ENCODE measurements at places on chromosomes 12 and 14. TPM values are rescaled to one million over a fixed set of nuclear protein-coding genes. Genes with fewer than 3 reads are reported as not detected.

RD3L gene
- not detected for total RNA-seq

GRCh38 chr14:80602946-80603345 lies 338.6 kb downstream of the CEP128 start:
- no peak for DNase-seq

TPH2 gene
- 0.34 TPM for total RNA-seq

- DNase-seq, result no peak
Measured at GRCh38 chr12:6215120-6215807, 15.1 kb downstream of the CD9 start.

KLRD1 gene
- total RNA-seq, result 0.25 TPM

GRCh38 chr14:73295198-73295796 lies 58.0 kb downstream of the PAPLN start:
- DNase-seq, result no peak

GRCh38 chr12:104567832-104568486 lies 111.2 kb downstream of the CHST11 start:
- no peak for DNase-seq

NFE2 gene
- not detected for total RNA-seq

TMEM132D gene
- total RNA-seq, result 16.5 TPM

GRCh38 chr14:50922803-50923202 lies 21.5 kb downstream of the PYGL start:
- DNase-seq, result no peak

- no peak for DNase-seq
Measured at GRCh38 chr14:106460916-106461315, 934.5 kb downstream of the TMEM121 start.

DNA sequence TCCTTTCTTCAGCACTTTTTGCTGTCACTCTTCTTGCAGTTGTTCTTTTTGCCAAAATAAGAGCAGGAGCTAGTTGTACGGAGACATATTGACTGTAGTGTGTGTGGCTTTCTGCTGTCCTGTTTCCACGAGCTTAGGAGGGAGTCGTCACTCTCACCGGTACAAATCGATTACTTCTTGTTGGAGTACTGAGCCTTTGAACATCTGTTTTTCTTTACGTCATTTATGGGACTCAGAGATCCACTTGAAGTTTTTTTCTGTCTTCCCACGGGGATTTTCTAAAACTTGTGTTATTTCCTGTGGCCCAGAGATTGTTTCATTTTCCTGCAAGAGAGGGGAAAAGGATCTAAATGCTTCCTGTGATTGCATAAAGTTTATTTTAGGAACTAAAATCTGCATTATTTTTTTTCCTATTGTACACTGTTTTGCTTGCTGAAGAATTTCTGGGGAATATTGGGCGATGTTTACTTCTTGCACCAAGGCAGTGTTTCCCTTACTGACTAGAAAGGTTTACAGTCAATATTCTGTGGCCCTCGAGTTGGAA lies 199.8 kb upstream of the ARHGAP5 start:
- no peak for DNase-seq

GRCh38 chr14:71362920-71363584 lies 455.8 kb downstream of the PCNX1 start:
- DNase-seq, result no peak

DNA sequence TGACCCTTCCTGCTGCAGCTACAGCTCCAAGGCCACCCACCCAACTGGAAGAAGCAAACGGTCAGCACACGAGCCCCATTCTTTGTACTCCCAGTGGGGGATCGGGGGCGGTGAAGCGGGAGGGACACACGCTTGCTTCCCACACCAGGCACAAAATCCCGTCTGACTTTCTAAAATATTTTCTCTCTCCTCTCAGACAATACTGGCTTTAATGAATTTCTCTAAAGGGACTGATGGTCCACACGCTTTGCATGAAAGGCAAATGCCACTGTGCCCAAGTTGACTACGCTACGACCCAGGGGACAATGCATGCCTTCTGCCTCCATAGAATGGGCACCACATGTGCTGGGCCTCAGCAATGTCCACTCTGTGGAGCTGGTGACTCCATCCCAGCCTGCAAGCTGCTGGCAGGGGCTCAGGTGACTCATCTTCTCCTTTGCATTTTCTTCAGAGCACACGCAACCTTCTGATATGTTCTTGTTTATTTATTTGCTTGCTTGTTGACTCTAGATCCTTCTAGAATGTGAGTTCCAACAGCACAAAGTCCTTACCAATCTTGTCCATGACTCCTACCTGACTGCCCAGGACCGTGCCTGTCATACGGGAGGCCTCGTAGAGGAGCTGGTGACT lies 15.6 kb downstream of the SYNE3 start:
- DNase-seq, result no peak

DNA sequence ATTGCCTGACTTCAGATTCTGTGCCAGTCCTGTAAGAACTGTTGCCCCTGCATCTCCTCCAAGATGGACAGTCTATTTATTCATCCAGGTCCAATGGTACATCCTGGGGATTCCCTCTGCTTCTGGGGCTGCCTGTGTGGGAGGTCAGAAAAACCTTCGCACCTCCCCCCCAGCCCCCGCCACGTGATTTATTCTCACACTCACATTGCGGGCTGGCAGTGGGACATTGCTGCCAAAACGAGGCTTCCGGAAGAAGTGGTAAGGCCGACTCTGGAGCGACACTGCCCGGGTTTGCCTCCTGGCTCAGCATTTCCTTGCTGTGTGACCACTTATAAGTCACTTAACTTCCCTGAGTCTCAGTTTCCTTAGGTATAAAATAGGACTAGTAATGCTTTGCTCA lies 5.9 kb upstream of the RTL1 start:
- DNase-seq, result no peak

GRCh38 chr12:120639771-120640721 lies at the start of gene CABP1:
Gene CABP1, plus strand, starts transcription at chr12:120640626. Its CDS starts 60 bp downstream, at chr12:120640686.
- peak; percentile 72 for DNase-seq

- DNase-seq, result no peak
Measured at GRCh38 chr12:1587927-1588574, 6.3 kb downstream of the FBXL14 start.

- no peak for DNase-seq
Measured at GRCh38 chr12:13203034-13203922, 6.8 kb downstream of the EMP1 start.

- no peak for DNase-seq
Measured at GRCh38 chr12:51906430-51907082, 748 bp upstream of the ACVRL1 start.

GRCh38 chr12:113056631-113057488 lies at the start of gene DTX1:
Gene DTX1, plus strand, starts transcription at chr12:113056730. Its CDS starts 1,463 bp downstream, at chr12:113058193.
- no peak for DNase-seq

DNA sequence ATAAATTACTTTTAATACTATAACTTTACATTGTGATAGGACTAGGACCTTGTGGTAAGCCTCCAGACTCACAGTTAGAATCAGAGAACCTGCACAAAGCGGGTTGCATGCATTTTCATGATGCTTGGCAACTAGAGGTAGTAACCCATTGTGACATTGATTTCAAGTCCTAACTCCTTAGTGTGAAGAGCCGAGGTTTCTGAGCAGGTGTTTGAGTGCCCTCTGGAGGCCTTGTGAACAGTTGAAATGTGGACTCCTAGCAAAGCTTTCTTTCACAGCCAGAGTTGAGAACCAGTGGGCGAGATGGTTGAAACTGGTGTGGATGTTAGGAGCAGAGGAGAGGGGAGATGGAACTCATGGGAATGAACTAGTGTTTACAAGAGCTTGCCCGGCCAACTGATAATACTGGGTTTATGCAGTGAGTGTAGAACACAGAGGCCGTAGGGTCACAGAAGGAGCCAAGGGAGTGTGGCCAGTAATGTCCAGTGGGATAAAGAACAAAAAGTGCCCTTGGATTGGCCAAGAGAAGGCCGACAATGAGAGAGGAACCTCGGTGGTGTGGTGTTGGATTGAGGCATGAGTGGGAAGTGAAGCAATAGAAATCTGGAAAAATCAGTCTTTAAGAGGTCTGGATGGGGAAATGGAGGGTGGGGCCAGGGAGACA lies 10.9 kb downstream of the ZNF664 start:
- DNase-seq, result no peak

DNA sequence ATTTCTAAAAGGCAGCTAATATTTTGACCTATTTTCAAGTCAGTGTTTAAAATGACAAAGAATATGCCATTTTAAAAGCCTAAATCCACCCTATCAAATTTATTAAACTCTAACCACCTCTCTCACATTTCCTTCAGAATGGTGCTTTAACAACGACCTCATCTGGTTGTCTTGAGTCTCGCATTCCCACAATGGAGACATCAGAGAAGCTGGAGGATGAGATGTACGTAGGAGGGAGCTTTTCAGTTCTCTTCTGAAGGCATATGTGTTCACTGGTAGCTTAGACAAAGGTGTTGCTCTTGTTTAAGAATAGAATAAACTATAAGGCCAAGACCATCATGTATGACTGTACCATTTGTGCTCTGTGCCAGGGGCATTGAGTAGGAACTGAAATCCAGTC lies 82.9 kb downstream of the BCL2L14 start:
- DNase-seq, result no peak

DNA sequence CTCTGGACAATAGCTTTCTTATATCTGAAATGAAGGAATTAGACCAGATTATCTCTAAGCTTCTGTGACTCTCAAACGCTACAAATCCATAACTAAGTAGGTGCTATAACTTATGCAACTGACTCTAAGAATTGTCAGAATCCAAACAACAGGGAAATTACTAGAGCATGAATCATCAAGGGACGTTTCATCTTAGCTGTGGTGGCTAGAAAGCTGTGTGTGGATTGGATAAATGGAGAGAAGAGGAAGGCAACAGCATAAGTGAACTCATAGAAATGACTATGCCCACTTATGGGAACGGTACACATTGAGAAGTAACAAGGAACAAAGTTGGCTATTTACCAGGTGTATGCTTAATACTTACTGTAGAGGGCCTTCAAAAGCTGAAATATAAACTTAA lies 96.0 kb upstream of the NEDD1 start:
- no peak for DNase-seq

GLI1 gene
- 2.3 TPM for total RNA-seq

GRCh38 chr12:123085730-123086487 lies 65.0 kb downstream of the PITPNM2 start:
- no peak for DNase-seq

DNA sequence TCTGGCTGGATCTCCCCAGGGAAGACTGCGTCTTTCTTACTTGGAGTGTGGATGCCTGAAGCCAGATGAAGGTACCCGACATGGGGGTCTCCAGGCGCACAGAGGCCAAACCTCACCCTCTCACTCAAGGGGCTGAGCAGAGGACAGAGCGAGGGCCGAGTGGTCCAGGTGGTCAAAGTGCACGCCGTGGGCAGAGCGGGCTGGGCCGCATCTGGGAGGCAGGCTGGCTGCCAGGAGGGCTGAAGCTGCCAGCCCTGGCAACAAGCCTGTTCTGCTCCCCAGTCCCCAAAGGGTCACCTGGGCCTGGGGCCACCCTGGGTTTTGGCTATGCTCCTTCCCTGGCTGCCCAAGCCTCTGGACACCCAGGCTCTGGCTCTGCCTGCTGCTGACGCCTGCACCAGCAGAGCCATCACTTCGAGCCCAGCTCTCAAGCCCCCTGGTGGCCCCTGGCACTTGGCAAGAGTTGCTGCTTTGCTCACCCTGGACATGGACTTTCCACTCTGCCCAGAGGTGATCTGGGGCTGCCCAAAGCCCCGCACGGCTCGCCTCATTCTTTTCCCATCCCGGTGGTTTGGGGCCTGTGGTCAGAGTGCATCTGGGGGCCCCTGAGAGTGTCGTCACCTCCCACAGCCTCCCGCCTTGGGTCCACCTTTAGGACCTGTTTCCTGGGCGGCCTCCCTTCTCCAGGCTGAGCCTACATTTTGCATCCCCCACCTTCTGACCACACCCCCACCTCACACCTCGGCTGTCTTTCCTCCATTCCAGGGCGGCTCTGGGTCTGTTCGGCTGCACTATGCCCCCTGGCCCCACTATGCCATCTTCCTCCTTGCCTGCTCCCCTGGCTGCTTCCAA lies 2.8 kb downstream of the ADSS1 start:
- no peak for DNase-seq

DNA sequence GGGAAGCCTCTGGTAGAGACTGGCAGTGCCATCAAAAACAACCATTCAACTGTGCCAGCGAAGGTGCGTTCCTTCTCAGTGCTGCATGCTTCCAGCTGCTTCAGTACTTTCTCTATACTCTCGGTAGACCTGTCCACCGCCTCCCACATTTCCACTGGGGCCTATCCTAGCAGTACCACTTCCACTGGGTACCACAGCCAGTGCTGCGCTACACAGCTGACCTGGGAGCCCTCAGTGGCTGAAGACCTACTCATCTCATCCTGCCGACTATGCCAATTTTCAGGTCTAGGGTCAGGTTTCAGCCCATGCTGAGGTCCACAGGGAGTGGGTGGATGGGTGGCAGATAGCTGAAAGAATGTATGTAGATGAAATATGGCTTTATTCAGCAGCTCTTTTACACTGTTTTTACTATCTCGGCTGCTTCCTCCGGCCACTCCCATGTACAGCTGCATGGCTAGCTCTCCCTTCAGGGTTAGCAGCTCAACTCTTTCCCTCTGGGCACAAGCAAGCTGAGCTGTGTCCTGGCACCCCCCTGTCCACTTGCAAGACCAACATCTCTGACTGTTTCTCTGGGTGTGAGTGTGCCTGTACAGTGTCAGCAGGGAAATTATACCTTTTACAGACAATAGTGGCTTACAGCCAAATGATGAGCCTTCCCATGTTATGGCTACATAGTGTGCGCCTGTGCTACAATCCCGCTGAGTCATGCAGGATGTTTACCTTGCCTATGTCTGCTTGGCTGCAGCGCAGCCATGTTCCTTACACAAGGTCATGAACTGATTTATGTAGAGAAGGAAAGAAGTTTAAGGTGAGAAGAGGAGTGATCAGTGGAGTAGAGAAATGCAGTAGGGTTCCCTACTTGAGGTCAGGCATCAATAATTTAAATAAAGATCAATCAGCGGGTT lies 125.7 kb upstream of the DDHD1 start:
- no peak for DNase-seq

GALNT8 gene
- total RNA-seq, result 25.3 TPM

DNA sequence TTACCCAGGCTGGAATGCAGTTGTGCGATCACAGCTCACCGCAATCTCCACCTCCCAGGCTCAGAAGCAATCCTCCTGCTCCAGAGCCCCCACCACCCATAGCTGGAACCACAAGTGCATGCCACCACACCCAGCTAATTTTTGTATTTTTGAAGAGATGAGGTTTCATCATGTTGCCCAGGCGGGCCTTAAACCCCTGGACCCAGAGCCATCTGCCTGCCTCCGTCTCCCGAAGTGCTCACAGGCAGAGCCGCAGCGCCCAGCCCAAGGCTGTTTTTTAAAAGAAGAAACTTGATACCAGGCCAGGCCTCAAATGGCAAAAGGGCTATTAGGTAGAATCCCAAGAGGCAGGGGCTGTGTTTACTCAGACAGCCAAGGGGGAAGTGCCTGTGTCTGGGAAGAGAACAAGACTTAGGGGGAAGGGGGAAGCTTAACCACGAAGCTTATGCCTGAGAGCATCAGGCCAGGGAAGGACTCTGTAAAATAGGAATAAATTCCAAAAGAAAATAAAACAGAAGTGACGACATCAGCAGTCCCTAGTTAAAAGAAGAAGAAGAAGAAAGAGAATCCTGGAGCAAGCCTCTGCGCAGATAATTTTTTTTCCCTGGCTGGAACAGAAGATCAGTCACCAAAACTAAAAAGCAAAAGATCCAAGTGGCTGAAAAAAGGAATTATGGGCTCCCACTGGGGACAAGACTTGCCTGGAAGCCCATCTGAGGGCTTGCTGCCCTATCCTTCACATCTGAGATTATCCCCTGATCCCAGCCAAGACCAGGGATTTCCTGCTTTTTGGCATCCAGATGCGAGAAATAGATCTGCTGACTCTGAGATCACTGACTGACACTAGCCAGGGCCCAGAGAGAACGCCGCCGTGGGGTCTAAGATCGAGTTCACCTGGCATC lies 170.5 kb downstream of the NDUFA12 start:
- peak; percentile 69 for DNase-seq

Data from glutamatergic neuron (in vitro differentiated cells).